Astrocyte (in vitro differentiated cells and primary cell): ENCODE measurements at places on chromosomes 6 and 20.

DNA sequence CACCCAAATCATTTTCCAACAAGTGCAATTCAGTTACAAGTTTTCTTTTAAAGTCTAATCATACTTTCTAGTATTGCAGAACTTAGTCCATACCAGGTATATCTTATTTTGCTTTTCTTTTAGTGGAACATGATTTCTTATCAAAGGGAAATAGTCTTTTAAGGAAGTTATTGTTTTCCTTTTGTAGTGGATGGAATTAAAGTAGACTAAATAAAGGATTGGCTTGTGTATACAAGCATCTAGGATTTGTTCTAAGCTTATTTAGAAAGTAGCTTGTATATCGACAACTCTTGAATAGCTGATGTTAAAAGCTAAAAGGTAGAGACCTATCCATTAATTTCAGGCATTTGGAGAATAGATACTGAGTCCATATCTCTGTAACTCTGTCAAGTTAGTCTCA is 14.8 kb downstream of the DCBLD1 start:
- no peak for DNase-seq

GRCh38 chr6:155487371-155488130 is 31.9 kb upstream of the NOX3 start:
- no peak for DNase-seq

DNA sequence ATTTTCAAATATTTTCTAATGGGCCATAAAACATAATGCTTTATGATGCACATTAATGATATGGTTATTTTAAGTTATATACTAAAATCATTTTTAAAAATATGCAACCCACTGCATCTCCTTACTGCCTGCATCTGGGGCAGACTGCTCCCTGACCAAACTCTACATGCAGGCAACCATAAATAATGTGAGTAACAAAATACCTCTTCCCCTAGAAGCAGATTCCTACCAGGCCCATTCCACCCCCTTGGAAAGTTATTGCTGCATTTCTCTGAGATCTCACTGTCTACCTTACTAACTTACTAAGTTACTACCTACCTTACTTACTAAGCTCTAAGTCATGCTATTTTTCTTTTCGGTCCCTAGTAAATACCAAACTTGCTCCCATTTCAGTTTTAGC is 71.8 kb downstream of the ATG5 start:
- DNase-seq, result peak; percentile 65

- DNase-seq, result no peak
These were observed 2.0 kb upstream of the ACSS1 start for GRCh38 chr20:25059866-25060465.

DNA sequence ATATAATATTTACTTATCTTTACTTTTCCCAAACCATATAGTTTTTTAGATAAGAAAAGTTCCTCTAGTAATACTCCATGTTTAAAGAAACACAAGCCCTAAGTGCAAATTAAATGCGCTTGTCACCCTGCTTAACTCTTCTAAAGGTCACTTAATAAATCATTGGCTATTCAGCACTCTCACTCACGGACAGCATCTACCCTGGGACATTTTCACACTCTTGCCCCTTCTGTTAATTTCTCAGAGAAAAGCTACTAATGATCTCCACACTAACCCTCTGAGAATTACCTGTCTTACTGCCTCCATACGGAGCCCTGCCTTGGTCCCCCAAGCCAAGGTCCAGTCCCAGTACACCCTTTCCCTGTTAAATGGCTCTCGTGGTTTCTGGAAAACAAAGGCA is 102.2 kb downstream of the NRN1 start:
- DNase-seq, result no peak

DNA sequence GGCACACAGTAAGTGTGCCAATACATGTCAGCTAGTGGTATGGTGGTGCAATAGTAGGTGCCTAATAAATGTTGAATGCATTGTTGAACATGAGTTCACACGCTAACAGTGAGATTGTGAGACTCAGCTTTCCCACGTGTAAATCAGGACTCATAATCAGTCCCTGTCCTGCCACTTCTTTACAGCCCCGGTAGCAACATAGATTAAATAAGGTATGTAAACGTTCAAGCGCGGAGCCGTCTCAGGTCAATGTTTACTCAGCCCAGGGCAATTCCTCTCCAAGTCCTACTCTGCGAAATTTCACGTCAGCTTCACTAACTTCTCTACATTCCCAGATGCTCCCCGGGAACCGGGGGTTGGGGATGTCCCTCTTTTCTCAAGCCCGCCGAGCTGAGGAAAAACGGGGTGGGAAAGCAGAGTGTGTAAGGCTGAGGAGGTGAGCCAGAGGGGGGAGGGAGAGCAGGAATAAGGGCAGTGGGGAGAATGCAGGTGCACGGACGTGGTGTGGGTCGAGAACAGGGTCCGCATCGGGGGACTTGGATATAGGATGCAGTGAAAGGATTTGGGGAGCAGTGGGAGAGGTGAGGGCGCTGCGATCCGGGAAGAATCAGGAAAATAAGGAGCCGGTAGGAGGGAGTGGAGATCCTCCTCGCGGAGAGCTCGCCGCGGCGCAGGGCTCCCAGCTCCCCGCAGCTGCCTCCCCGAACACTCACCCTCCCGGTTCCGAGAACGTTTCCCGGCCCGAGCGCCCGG is 544 bp upstream of the TP53INP2 start:
- DNase-seq, result peak; percentile 14

DNA sequence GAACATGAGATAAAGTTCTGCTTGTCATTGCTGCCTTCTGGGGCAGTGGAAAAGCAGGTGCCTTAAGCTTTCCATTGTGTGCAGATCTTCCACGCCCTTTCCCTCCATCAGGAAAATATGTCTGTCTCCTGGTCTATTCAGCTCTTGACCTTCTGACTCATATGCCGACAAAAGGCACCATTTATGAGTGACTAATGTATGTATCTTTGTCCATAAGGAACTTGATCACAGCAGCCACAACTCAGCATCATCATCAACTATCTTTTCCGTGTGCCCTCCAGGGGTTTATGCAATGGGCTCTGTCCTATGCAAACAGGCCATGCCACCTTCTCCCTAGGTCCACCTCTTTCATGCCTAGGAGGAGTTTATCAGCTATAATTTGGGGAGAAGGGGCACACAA is 102.7 kb upstream of the QKI start:
- peak; percentile 39 for DNase-seq

- DNase-seq, result no peak
These were observed 2.3 kb downstream of the ZBTB2 start for GRCh38 chr6:151388997-151389617.

- DNase-seq, result peak; percentile 75
These were observed 223.7 kb downstream of the GMDS start for GRCh38 chr6:2021713-2022125.

DNA sequence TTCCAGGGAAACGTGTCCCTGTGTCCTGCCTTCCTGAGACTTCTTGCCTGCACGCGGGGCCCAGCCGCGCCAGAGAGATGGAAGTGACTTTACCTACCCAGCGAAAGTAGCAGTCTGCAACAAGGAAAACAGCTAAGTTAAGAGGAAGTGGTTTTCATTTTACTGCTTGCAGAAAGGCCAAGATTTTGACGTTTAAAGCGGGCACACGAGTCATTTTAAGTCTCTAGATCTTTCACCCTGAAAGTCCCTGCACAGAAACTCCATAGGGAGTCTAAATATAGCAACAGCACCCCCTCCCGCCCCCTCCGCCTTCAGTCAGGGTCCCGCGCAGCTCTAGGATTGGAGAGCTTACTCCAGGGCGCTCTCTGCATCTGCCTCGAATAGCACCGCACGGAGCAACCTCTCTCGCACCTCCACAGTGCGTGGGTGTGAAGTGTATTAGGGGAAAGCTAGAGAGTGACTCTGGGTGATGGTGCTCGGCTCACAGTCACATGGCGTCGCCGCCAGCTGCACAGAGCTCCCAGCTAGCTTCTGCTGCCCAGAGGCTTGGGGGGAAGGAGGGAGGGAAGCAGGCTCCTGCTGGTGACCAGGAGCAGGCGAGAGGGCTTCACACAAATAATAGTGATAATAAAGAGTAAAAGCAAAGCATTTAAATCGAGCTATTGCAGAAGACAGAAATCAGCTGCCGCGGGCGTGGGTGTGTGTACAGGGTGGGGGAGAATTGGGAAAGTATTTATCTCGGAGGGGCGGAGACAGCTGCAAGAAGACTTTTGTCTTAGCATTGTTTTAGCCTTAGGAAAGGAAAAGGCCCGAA is 1.8 kb upstream of the KCNQ5 start:
- DNase-seq, result peak; percentile 43

DNA sequence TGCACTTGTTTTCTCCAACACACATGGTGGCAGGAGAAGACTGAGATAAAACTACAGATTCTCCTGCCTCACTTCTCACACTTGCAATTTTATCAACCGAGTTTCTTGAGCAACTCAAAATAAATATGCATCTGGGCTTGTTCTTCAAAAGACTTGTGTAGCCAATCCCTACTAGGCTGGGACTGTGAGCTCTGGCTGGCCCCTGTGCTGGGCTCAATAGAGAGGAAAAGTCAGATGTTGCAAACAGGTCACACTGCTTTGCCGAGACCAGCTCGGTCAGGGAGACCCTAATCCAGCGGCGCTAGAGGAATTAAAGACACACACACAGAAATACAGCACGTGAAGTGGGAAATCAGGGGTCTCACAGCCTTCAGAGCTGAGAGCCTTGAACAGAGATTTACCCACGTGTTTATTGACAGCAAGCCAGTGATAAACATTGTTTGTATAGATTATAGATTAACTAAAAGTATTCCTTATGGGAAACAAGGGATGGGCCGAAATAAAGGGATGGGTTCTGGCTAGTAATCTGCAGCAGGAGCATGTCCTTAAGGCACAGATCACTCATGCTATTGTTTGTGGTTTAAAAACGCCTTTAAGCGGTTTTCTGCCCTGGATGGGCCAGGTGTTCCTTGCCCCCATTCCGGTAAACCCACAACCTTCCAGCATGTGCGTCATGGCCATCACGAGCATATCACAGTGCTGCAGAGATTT is 32.7 kb downstream of the FAM50B start:
- no peak for DNase-seq

- no peak for DNase-seq
These were observed at the start of gene VNN1 for GRCh38 chr6:132713352-132714134. VNN1 (minus strand) TSS chr6:132714055; CDS start chr6:132714035, 20 bp downstream.

DNA sequence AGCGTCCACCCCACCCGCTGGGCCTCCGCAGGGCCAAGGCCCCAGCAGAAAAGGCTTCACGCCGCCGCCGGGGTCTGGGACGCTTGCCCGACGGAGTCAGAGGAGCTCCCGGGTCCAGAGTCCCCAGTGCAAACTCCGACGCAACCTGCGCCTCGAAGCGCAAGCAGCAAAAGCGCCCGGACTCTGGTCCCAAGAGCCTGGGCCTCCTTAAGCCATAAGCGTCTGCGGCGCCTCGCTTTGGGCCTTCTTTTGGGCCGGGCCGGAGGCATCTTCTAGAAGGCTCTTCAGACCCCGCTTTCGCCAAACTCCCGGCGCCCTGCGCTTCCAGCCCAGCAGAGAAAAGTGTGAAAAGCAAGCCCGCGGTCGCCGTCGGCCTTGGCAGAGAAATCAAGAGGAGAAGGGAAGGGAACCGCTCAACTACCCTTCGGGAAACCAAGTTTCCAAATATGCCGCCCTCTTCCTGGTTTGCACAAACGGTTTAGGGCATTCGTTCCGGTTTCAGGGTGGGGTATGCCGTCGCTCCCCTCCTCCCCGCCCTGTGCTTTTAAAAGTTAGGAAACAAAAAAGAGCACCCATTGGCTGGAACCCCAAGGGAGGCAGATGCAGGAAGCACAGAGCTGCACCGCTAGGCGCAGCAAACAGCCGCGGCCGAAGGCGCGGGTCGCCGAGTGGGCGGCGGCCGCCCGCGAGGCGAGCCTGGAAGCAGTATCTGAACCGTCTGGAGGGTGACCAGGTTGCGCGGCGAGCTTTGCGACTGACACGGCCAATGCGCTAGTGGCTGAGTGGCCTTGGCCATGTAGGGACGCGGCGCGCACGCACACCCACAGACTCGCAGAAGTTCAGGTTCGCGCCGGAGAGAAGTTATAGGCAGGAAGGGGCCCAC is 1.2 kb downstream of the TBX18 start:
- peak; percentile 44 for DNase-seq
